ENCODE measurements at places on chromosomes 5 and 9.

- DNase-seq = no peak
Measured at GRCh38 chr9:104866191-104866590, 61.8 kb downstream of the ABCA1 start.

DNA sequence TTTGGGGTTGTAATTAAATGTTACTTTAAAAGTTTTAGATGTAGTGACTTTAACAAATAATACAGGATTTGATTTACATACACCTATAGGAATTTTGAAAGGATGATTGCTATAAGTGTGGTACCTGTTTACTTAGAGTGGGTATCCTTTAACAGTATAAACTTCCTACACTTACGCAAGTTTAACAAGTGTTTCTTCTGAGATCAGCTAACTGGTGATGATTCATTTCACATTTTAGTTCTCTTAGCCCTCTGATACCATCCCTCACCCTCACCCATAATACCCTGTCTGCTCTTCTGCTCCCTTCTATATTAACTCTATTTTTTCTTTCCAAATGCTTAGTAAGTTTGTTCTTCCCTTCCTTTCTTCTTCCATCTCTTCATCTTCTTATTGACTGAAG is 197.9 kb downstream of the GDNF start:
- no peak for DNase-seq

DNA sequence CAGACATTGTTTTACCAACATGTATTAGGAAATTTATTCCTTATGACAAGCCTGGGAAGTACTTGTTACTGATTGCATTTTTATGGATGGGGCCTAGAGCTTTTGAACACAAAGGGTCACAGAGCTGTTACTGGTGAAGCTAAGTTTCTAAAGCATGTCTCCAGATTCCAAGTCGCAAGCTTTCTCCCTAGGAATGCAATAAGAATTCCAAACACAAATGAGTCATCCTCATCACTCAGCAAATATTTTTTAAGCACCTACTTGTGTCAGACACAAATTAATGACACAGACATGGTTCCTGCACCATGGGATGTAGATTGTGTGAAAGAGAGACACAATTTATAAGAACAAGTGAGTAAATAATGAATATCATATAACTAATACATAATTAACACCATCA is 11.0 kb upstream of the SH3RF2 start:
- no peak for DNase-seq

- DNase-seq = no peak
Measured at GRCh38 chr5:109399092-109399759, 10.5 kb downstream of the PJA2 start.

GRCh38 chr5:5343568-5343967 is 78.9 kb upstream of the ICE1 start:
- no peak for DNase-seq

DNA sequence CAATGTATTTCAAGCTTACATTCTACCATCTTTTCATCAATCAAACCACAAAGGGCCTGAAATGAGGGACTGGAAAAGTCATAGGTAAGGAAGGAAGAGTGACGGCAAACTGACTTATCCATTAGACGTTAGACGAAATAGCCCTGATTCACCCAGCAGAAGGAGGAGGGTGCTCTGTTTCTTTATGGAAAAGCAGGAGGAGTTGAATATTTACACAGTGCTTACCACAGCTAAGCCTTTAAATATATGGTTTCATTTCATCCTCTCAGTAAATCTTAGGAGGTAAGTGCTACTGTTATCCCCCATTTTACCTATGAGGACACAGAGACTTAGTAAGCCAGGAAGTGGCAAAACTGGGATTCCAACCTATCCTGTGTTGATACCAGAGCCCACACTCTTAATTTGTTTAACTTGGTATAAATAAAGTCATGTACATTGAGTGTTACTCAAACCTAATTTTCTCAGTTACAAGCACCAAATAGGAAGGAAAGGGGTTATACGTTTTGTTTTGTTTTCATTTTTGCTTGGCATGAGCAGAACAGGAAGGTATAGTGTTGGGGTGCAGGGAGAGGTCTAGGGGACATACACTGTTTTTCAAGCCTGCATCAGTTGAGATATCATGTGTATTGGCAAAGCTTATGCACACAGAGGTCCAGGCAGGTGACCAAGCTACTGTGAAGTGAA is 98.1 kb upstream of the IFNK start:
- DNase-seq = no peak

GRCh38 chr9:18905028-18905882 is 127.8 kb downstream of the SAXO1 start:
- DNase-seq = no peak

DNA sequence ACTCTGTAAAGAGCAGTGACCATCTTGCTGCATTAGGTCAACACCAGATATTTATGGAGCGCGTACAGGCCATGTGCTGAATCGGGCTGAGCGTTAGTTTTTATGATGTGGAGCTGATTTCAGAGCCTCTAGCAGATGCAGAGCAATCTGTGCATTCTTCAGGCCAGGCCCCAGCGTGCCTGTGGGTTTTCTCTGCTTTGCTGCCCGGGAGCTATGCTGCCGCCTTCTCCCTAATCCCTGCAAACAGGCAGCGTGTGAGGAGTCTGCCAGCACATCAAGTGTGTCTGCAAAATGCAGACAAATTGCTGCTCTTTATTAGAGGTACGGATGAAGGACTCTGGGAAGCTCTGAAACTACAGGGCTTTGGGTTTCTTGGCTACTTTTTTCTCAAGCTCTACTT is 170.0 kb downstream of the NTRK2 start:
- no peak for DNase-seq

GRCh38 chr5:159850160-159850559 is 66.1 kb upstream of the ADRA1B start:
- no peak for DNase-seq

GRCh38 chr9:92737216-92737606 is 27.4 kb downstream of the BICD2 start:
- DNase-seq = no peak

DNA sequence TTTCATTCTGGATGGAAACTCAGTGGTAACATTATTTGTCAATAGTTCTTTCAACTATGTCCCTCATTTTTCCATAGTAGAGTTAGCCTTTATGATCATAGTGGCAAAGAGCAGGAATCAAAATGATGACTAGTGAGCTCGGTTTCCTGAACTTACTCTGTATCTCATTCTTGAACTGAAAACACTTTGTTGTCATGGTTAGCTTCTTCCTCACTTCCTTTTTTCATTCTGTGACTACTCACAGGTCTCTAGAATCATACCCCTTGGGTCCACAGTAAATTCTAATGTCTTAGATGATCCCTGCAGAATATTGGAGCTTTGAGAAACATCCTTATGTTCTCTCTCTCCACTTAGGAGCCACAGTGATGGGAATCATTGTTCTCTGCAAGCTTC is 29.4 kb upstream of the RECK start:
- no peak for DNase-seq

GRCh38 chr5:12016159-12016746 is 112.0 kb upstream of the CTNND2 start:
- no peak for DNase-seq

GRCh38 chr5:14213253-14213652 is 70.1 kb downstream of the TRIO start:
- no peak for DNase-seq

- DNase-seq = no peak
Measured at GRCh38 chr9:121301881-121302286, 33.9 kb downstream of the GSN start.

DNA sequence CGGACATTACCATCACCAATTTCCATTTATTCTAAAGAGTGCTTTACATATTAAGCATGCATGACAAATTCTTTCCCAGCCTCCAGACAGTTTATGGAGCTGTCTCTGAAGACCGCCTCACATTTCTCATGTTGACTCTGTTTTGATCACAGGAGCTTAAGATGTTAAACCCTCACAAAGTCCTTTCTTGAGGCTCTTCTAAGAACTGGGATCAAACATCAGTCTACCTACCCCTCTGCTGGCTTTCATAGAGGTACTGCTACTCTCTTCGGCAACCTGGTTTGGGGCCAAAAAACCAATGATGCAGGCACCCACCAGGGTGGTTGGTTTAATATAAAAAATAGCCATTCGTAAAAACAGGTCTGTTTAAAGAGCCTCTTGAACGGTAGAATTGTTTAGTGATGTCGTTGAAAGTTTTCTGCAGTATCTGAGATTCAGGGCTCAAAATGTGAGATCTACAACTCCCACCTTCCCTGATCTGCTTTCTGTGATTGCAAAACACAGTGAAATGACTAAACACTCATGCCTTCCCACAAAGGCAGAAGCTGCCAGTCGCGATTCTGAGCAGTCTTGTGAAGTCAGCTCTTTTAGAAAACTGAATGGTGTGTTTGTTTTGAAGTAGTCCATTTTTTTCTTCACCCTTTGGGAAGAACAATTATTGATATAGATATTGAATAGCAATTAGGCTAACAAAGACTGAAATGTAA is 3.5 kb downstream of the RXFP3 start:
- no peak for DNase-seq

- DNase-seq = no peak
Measured at GRCh38 chr5:133916914-133917313, 51.5 kb downstream of the C5orf15 start.

DNA sequence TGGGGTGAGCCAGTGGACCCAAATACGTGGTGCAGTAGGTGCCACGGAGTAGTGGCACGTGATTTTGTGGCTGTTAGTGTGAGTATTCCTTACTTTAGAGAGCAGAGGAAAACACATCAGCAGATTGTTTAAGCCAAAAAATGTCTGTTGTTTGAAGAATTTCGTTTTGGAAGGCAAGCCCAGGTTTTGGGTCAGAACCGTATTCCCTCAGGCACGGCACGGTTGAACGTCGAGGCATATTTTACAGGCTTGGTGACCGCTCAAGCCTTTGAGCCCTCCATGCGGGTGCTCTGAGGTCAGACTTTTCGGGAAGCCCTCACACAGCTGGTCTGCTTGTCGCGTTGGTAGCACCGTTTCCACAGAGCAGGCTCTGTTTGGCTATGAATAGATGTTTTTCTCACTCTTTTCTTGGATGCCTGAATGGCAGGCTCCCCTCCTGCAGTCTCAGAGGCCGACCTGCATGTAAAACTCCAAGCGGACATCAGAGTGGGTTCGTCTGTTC is 27.2 kb downstream of the NEK6 start:
- no peak for DNase-seq

- DNase-seq = no peak
Measured at GRCh38 chr9:120393386-120394057, 186.4 kb downstream of the CDK5RAP2 start.

DNA sequence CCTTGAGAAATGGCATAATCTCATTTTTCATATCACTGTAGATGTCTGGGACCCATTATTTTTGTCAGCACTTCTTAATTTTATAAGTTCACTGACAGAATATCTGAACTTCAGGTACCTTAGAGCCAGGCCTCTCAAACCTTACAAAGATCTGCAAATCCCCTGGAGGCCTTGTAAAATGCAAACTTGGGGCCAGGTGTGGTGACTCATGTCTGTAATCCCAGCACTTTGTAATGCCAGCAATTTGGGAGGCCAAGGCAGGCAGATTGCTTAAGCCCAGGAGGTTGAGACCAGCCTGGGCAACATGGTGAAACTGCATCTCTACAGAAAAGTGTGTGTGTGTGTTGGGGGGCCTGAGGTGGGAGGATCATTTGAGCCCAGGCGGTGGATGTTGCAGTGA is 30.8 kb downstream of the RASGRF2 start:
- DNase-seq = no peak

- no peak for DNase-seq
Measured at GRCh38 chr9:18359335-18359734, 114.6 kb upstream of the ADAMTSL1 start.

- no peak for DNase-seq
Measured at GRCh38 chr5:140336388-140336787, 10.0 kb downstream of the HBEGF start.

GRCh38 chr9:107169796-107170195 is 113.3 kb upstream of the RAD23B start:
- DNase-seq = no peak

- no peak for DNase-seq
Measured at GRCh38 chr5:178210686-178211085, 6.4 kb downstream of the HNRNPAB start.

GRCh38 chr5:5105531-5105930 is 34.6 kb upstream of the ADAMTS16 start:
- DNase-seq = no peak

DNA sequence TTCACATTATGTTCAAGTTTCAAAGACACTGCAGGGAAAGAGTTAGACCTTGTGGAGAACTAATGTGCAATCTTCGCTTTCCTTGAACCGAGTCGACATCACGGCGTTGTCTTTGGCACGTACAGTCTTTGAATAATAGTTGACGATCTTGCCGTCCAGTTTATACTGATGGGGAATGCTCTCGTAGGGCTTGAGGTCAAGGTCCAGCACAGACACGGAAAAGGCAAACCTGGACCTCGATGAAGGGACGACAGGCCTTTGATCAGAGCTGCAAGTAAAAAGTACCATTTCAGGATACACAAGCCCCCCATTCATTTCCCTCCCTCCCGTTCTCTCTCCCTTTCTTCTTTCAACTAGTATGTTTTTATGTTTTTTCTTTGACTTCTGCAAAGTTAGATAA is 54.1 kb downstream of the IPPK start:
- no peak for DNase-seq

DNA sequence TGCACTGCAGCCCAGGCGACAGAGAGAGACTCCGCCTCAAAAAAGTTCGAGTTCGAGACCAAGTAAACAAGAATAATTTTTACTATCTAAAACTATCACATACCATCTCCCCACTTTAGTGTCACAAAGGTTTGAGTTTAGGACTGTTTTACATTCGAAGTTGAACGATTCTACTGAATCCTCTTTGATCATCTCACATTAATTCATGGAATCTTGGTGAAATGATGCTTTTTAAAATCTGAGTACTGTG is 715 bp upstream of the RPS6 start:
- DNase-seq = no peak

DNA sequence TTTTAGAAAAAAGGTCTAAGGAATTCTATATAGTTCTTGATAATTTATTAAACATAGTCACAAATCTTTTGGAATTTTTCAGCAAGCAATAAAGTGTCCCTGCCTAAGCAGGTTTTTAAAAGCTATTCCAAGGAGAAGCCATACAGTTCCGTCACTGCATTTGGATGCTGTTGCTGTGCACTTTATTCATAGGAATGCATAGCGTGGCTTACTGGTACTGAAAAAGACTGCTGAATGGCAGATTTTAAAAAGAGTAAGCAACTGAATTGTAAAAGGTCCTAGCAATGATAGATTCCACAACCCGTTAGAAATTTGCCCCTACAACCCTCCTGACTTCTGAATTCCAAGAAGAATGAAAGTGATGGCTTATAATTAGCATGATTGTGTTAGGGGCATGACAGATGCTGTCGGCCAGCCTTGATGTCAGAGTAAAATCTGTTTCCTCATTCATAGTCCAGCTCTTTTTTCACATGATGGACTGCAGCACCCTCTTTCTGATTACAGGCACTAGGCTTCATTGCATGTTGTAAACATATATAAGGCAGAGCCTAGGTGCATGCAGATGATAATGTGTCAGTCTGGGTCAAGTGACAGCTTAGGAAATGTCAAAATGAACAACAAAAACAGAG is 227.0 kb downstream of the PDE4D start:
- no peak for DNase-seq

- no peak for DNase-seq
Measured at GRCh38 chr5:169065400-169065799, 235.5 kb downstream of the SLIT3 start.

DNA sequence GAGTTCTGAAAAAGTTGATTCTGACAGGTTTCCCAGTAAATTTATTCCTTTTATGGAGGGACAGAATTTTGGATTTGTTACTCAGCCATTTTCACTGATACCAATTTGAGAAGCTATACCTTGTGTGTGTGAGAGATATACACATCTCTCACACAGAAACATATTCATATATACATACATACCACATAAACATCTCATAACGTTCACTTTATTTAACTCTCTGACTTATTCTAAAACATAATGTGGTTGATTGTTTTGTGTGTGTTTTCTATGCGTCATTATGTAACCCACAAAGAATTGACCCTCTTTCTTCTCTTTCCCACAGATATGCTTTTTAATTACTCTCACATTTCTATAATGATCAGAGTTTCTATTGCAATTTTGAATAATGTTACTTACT is 570.8 kb upstream of the TLE4 start:
- no peak for DNase-seq

Measured in cortex of kidney (tissue), 1 donor.